ENCODE measurements at places on chromosomes 4 and X.
A peak's percentile ranks its signal among the peaks of the same experiment; 100 is the strongest.

- no peak for DNase-seq
Measured at GRCh38 chr4:79043138-79043537, 103.9 kb upstream of the PAQR3 start.

GRCh38 chrX:55648434-55648833 lies 25.2 kb downstream of the FOXR2 start:
- DNase-seq: no peak

DNA sequence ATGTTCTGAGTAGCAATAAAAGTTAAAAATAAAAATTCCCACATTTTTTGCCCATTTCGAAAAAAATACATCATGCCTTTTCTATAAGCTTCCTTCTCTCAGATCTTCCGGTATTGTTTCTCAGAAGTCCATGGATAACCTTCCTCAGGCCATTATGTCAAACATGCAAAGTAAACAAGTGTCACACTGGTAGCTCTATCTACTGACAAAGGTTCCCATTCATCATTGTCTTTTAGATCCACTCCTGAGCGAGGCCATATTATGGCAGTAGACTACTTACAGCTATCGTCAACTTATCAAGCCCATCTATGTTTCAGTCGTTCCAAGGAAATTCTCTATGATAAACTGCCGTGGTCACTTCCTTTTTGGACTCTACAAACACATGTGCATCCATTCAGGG lies 1068.2 kb downstream of the GLUD2 start:
- no peak for DNase-seq

GRCh38 chr4:13403326-13403725 lies 80.8 kb downstream of the RAB28 start:
- DNase-seq: no peak

DNA sequence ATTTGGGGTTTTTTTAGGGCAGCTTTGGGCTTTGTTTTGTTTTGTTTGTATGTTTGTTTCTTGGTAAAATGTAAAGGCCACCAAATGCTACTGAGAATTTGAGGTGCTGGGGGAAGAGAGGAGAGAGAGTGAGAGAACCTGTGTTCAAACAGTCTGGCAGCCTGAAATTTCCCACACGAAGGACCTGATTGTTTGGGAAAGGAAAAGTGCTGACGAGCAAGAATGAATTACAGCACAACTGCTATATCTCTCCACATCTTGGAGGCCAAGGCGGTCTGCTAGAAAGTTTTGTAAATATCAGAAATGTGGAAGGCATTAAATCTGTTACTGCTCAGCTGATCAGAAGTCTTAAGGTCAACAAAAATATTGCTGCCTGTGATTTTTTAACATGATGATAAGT lies 170.5 kb downstream of the PALLD start:
- DNase-seq: no peak

DNA sequence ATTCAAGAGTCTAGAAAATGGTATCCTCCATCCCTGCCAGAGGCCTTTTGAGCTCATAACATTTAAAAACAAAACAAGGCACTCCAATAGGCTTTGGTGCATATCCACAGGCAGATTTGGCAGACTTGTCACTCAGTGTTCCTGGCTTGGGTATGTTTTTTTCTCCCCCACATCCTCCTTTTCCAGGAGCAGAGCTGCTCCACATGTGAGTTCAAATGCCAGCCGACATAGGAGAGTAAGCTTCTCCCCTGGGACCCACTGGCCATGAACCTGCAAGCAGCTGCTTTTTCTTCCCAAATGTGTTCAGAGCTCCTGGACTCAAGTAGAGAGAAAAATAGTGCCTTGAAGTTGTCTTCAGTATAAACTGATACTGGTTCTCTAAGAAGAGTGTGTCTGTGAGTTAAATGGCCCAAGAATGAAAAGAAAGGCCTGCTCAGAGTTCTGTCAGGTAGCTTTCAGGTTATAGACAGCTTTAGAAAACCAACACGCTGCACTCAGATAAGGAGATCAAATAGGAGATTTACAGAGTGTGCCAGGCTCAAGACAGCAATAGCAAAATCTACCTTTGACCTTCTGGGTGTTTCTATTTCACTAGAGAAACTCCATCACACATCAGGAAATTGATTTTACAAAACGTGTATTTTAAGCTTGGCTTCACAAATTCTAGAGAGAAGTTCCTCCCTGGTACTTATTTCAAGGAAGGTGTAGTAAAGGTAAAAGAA lies 162.5 kb upstream of the GALNT7 start:
- no peak for DNase-seq

DNA sequence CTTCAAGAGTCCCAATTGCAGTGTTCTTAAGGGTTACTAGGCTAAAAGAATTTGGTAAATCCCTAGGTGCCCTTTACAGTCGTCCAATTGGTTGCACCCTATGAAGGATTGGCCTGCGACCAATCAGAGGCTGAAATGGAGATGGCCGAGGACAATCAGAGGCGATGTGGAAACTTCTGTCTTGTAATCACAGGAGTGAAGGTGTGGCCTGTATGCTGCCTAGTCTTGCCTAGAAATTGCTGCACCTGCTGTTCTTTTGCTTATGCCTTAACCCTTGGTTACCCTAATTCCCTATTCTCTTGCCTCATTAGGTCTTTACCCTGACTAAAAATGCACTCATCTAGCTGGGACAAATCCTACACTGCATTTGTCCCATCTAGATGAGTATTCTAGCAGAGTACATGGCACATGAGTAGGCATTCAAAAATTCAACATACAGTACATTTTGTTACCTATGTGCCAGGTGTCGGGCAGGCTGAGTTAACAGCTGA lies 1.0 kb upstream of the DCK start:
- no peak for DNase-seq

GRCh38 chr4:40421839-40422708 lies 86.9 kb downstream of the CHRNA9 start:
- DNase-seq: no peak

DNA sequence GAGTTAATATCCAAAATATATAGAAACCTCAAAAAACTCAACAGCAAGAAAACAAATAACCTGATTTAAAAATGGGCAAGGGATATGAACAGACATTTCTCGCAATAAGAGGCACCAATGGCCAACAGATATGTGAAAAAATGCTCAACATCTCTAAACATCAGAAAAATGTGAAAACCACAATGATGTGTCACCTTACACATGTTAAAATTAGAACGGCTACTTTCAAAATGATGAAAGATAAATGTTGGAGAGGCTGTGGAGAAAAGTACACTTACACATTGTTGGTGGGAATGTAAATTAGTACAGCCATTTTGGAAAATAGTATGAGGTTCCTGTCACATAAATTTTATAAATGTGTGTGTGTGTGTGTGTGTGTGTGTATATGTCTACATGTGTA lies 731.3 kb downstream of the DMD start:
- DNase-seq: no peak

DNA sequence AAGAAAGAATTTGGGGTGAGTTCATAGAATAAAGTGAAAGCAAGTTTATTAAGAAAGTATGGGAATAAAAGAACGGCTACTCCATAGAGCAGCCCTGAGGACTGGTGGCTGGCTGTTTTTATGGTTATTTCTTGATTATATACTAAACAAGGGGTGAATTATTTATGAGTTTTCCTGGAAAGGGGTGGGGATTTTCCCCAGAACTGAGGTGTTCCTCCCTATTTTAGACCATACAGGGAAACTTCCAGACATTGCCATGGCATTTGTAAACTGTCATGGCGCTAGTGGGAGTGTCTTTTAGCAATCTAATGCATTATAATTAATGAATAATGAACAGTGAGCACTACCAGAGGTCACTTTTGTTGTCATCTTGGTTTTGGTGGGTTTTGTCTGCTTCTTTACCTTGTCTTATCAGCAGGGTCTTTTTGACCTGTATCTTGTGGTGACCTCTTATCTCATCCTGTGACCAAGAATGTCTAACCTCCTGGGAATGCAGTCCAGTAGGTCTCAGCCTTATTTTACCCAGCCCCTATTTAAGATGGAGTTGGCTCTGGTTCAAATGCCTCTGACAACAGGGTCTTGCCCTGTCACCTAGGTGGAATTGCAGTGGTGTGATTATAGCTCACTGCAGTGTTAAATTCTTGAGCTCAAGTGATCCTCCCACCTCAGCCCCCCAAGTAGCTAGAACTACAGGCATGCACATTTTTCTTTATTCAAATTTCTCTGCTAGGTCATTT lies 27.1 kb downstream of the RAPGEF2 start:
- DNase-seq: no peak

- peak; percentile 48 for DNase-seq
Measured at GRCh38 chrX:53075011-53075410, 7.2 kb upstream of the TSPYL2 start.

GRCh38 chr4:176538217-176538925 lies 218.6 kb downstream of the SPCS3 start:
- DNase-seq: no peak

- peak; percentile 7 for DNase-seq
Measured at GRCh38 chrX:16771483-16772398, 14.5 kb upstream of the TXLNG start.

GRCh38 chrX:22249371-22249770 lies 23.3 kb upstream of the CBLL2 start:
- DNase-seq: no peak

- no peak for DNase-seq
Measured at GRCh38 chr4:2900741-2901140, 57.1 kb downstream of the ADD1 start.

- DNase-seq: no peak
Measured at GRCh38 chr4:121094297-121094966, 22.1 kb upstream of the NDNF start.

GRCh38 chr4:74628852-74629620 lies 165.3 kb downstream of the BTC start:
- DNase-seq: peak; percentile 30

- DNase-seq: peak; percentile 76
Measured at GRCh38 chrX:9882669-9883446, 84.3 kb upstream of the CLDN34 start.

GRCh38 chr4:147737623-147738022 lies 5.7 kb downstream of the ARHGAP10 start:
- DNase-seq: no peak

DNA sequence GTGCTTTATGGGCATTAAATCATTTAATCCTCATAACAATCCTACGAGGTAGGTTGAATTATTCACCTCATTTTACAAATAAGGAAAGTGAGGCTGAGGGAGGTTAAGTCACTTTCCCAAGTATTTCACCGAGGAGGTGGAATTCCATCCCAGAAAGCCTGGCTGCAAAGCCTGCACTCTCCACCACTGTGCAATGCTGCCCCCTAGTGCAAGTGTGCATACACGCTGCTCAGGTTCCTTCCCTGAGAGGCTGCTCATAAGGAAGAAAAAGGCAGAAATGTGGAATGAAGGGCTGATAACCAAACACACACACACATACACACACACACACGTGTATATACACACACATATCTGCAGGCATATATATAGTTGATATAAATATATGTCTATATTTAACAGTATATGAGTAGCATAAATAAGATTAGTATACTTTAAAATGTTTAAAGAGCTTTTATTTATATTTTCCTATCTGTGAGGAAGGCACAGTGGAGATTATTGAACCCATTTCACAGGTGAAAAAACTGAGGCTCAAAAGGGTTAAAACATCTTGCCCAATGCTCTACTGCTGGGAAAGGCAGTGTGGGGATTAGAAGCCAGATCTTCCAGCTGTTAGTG lies 714.5 kb upstream of the TENM3 start:
- DNase-seq: peak; percentile 53

DNA sequence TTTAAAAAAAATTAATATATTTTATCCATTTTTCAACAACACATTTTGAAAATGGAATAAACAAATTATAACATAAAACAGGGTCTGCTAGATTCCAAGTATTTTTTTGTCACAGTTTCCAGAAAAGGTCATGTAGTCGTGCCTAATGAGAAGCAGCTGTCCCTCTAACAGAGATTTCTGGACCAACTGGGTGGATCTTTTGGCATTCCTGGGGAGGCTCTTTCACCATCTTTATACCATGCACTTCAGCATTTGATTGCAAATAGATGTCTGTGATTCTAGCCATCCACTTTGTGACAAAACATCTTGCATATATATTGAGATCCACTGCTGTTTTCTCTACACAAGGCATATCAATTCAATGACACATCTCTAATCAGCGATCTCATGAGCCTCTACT lies 210.7 kb upstream of the LDB2 start:
- DNase-seq: no peak

DNA sequence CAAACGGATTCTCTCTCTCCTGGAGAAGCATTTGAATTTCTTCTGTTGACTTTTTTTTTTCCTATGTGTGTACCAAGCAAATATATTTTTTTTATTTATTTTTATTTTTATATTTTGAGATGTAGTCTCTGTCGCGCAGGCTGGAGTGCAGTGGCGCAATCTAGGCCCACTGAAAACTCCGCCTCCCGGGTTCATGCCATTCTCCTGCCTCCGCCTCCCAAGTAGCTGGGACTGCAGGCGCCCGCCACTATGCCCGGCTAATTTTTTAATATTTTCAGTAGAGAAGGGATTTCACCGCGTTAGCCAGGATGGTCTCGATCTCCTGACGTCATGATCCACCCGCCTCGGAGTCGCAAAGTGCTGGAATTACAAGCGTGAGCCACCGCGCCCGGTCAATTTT lies 549.5 kb upstream of the GNPDA2 start:
- DNase-seq: no peak

DNA sequence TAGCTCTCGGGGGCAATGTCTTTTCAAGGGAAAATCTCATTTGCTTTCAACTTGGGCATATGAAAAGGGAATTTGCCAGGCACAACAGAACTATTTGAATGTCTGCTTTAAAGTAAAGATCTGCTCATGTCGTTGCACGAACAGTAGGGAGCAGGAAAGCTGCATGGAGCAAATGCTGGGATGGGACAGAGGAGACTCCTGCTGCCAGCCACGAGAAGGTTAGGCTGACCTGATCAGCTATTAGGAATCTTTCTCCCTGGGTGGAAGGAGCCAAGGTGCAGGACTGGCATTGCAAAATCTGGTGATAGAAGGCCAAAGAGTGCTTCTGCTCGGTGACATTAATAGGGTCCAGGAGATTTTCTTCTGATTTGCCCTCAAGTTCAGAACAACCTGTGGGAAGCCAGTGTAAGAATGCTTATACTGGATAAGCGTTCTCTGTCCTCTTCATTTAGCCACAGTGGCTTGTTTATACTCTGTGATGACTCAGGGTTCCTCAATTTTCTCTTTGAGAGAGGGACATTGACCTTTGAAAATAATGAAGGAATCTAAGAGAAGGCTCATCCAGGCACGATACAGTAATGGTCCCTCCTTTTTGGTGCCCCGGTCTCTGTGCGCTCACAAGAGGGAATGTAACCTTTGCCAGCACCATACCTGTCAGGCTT lies 22.9 kb downstream of the FHL1 start:
- DNase-seq: no peak

DNA sequence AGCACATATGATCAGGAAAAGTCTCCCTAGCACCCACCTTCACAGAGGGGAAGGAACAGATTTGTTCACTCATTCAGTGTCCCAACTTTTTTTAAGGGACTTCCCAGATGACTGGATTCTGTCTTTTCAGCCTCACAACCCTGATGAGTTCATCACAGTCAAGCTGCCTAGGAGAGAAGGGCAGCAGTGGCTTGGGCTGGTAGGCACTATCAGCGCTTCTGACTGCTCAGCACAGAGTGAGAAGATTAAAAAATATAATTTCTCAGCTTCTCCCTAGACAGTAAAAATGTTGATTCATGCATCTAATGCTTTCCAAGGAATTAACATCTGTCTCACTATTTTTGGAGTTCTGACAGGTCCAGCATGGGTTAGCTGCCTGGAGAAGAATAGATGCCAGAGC lies 328.2 kb downstream of the DTHD1 start:
- no peak for DNase-seq

GRCh38 chr4:170423137-170423536 lies 333.4 kb upstream of the AADAT start:
- DNase-seq: peak; percentile 12

Data from KBM-7 (cell line).